ENCODE measurements at places on chromosomes 1 and 21.

DNA sequence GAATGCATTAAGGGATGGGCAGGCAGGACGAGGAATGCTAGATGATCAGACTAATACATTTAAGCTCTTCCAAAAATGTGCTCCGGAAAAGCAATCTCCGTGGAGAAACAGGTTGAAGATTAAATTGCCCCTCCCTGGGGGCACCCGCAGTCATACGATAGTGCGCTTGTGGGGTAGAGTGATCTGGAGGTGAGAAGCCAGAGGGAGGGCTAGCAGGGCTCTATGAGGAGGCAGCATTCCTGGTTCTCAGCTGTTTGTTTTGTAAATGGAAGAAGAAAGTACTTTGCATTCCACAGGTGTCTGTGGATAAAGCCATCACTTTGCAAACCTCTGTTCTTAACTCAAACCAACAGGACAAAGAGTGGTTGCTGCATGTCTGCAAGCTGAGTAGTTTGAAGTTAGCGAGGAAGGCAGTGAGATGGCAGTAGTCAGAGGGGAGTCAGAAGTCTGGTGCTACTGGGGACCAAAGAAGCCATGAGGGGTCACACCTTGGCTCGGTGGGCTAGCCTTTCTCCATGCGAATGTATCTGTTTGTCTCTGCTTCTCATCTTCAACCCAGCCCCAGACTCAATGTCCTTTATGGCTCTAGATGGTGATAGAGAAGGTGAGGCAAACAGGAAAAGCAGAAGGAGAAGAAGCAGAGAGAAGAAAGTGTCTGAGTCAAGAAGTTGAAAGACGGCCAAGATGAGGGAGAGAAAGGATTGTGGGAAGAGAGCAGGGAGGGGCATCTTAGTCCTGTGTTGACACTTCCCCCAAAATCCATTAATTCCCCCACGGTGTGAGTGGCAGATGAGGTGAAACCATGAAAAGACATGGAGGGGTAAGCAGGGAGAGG, 65.2 kb upstream of the GJA8 start:
- DNase-seq, result no peak

DNA sequence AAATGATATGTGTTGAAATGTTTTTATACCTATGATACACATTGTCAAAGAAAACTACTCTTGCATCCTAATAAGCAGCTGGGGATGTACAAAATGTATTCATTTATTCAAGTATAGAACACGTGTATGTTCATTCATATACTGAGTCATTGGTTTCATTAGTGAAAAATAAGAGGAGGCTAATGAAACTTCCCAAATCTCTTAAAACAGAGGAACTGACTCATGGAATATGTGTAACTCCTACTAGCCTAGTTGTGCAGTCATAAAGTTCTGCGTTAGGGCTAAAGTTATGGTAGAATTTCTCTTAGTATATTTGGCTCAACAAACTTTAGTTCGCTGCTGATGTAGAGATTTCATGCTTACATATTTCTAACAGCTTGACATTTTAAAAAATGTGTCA, 441.6 kb downstream of the NCAM2 start:
- no peak for DNase-seq

- no peak for DNase-seq
Observed at GRCh38 chr1:56258371-56258770, 321.0 kb downstream of the PLPP3 start.

DNA sequence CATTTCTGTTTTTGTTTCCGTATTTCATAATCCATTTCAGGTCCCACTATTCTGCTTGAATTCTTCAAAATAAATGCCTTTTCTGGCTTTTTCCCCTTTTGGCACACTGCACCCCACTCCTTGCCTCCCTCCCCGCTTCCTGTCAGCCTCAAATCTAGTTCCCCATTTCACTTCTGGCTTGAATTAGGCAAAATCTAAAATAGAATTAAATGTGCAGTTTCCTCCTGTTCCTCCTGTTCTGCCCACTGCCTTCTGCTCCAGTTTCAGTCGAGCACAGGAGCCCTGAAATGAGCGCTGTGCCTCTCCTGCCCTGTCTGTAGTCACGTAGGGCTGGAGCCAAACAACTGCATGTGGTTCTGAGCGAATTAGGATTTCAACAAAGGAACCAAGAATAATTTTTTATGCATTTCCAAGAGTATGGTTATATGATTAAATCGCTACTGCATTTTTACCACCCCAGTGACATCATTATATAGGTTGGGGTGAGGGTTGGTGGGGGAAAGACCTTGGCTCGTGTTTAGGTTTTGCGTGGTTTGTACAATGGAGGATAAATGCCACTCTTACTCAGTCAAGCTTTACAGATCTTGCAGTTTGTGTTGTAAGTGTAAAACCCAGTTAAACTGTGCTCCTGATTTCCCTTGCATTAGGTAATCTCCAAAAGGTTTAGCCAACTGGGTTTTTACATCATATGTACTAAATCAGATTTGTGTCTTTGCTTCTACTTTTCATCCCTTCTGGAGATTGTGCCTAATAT, 114.9 kb downstream of the VPS13D start:
- no peak for DNase-seq

DNA sequence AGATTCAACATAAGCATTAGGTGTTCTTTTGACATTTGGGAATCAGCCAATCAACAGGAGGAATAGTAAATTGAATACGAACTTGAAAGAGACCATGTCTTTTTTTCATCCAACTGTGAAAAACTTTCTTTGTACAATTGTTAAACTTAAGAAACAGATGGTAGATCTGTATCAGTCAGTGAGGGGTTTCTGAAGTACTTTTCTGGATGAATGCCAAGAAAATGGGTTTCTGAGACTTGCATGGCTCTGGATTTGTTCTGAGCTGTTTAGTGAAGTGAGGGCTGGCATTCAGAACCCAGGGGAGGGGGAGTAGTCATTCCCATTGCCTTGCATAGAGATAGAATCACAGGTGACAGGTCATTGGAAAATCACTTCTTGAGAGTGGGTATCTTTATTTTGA, 37.4 kb downstream of the PTPRC start:
- DNase-seq, result no peak

DNA sequence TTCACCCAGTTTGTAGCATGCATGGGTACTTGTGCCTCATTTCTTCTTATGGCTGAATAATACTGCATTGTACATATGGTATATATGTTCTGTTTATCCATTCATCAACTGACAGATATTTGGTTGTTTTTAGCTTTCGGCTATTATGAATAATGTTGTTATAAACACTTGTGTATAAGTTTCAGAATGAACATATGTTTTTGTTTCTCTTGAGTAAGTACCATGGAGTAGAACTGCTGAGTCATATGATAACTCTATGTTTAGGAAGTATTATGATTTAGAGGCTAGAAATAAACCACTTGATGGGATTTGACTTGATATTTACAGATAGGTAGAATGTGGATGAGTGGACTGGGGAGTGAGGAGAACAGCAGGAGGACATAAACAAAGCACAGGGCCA, 48.6 kb downstream of the WNT2B start:
- DNase-seq, result no peak

- no peak for DNase-seq
Observed at GRCh38 chr1:162724583-162725120, 65.8 kb upstream of the HSD17B7 start.

- no peak for DNase-seq
Observed at GRCh38 chr1:63698001-63698838, 75.6 kb upstream of the ROR1 start.

GRCh38 chr1:150974580-150975478, at the start of gene CERS2:
TSS of gene CERS2 (minus strand) at chr1:150974835. CDS start at chr1:150969090, 5,745 bp downstream.
- DNase-seq, result peak; percentile 74

GRCh38 chr1:200951016-200951415, 56.3 kb downstream of the INAVA start:
- no peak for DNase-seq

DNA sequence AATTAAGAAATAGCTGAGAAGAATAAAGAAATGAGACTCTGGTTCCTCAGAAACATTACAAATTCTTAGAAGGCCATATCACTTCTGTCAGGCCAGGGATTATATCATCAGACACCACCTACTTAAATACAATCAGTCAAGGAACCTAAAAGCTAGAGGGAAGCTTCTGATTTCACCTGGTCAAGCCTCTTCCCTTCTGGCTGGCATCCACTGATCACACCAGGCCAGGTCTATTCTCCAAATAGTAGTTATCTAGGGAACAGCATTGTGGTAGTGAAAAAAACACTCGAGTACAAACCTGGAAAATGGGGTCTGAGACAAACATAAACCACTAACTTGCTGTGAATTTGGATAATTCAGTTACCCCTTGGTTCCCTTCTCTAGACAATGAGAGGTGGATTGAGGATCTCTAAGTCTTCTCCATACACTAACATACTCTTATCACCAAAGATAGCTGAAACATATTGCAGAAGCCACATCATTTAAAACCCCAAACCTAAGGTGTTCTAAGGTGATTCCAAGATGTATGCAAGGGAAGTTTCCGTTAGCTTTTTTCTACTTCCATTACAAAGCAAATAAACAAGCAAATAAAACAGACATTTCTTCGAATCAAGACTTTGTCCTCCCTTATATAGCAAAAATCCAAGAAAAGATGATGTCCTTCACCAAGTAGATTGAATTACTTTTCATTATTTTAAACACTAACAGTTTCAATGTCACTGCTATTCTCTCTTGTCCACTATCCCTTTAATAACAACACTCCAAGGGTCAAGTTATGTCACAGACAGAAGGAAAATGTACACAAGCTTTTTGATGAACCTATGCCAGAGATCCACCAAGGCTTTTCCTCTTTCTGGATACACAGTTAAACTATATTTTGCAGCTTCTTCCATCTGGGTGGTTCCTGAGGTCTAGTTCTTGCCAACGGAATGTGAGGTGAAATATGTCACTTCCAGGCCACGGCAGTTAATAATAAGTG, 212.9 kb downstream of the KCNH1 start:
- no peak for DNase-seq

GRCh38 chr1:178593515-178593914, 80.6 kb downstream of the TEX35 start:
- no peak for DNase-seq

GRCh38 chr1:40976952-40977690, 2.4 kb upstream of the CTPS1 start:
- DNase-seq, result no peak

GRCh38 chr1:41891199-41891896, 27.4 kb downstream of the HIVEP3 start:
- peak; percentile 62 for DNase-seq

- DNase-seq, result no peak
Observed at GRCh38 chr21:37642493-37642892, 273.8 kb downstream of the KCNJ6 start.

GRCh38 chr1:153343811-153344717, 4.6 kb downstream of the PGLYRP4 start:
- DNase-seq, result no peak

- no peak for DNase-seq
Observed at GRCh38 chr1:233744779-233745513, 131.0 kb downstream of the KCNK1 start.

DNA sequence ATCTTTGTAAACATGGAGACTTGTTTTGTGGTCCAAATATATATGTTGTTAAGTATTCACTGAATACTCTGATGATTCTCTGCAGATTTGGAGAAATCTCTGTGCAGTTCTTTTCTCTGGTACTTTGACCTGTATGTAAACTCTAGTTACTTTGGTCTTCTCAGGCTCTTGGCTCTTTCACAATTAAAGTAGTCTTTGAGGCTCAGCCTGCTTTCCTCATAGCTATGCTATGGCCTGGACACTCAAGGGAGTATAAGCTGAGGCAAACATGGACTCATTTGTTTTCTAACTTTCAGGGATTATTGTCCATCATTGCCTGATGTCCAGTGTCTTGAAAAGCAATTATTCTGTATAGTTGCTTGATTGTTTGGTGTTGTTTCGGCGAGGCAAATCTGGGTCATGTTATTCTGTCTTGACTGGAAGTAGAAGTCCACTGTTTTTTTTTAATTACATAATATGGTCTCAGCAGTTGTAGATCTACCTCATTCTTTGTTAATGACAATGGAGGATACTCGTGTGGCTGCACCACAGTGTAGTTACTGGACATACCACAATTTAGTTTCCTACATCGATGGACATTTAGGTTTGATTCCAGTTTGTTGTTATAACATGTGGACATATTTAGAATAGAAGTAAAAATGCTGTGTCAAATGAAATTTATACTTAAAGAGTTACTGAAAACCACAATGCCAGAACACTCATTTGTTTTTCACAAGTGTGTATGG, 9.2 kb downstream of the PTBP2 start:
- DNase-seq, result no peak

DNA sequence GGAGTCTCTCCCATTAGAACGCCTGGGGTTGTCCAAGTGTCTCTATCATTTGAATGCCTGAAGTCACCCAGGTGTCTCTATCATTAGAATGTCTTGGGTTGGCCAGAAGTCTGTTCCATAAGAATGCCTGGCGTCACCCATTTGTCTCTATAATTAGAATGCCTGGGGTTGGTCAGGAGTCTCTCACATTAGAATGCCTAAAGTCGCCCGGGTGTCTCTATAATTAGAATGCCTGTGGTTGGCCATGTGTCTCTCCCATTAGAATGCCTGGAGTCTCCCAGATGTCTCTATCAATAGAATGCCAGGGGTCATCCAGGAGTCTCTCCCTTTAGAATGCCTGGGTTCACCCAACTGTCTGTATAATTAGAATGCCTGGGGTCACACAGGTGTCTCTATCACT, 54.5 kb downstream of the RNF187 start:
- DNase-seq, result no peak

DNA sequence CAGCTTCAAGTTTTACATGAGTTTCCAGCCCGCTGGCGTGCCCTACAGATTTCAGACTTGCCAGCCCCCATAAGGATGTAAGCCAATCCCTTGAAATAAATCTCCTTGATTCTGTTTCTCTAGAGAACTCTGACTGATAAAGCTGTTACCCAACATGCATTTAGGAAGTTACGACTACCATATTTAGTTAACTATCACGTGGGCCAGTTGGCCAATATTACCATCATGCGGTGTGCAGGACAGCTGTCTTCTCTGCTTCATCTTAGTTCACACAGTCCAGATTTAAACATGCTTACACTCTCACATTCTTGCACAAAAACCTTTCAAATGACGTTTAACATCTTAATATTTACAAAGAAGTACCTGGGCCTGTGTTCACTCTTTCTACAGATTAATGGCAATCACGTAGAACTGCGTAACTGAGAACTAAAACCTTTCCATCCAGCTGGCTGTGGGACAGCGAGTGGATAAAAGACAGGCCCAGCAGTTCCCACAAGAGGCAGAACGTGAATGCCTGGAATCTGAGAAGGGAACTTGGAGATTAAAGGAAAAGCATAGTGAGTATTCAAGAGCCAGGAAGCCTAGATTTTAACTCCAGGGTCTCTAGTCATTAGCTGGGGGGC, 20.8 kb downstream of the FAM177B start:
- no peak for DNase-seq

GRCh38 chr1:39829791-39830533, 41.3 kb upstream of the BMP8B start:
- no peak for DNase-seq

DNA sequence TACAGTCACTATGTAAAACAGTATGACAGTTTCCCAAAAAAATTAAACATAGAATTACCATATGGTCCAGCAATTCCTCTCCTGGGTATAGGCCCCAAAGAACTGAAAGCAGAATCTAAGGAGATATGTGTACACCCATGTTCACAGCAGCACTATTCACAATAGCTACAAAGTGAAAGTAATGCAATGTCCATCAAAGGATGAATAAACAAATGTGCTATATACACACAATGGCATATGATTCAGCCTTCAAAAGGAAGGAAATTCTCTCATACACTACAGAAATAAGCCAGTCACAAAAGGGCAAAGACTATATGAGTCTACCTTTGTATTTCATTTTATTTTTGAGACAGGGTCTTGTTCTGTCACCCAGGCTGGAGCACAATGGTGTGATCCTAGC, 120.4 kb downstream of the TOMM20 start:
- DNase-seq, result no peak

Data from activated naive CD4-positive, alpha-beta T cell treated with anti-CD3 and anti-CD28 coated beads, Interleukin-2, amount 50 U/mL, for 16 hours (primary cell).